ENCODE measurements at places on chromosomes 3 and 15.

- DNase-seq = no peak
Measured at GRCh38 chr3:100128565-100128964, 14.3 kb upstream of the FILIP1L start.

- no peak for DNase-seq
Measured at GRCh38 chr3:14516738-14517345, 23.3 kb downstream of the GRIP2 start.

GRCh38 chr3:47380601-47381316, at the start of gene PTPN23:
PTPN23 (plus strand) TSS chr3:47381021; CDS start chr3:47381097, 76 bp downstream.
- peak; percentile 95 for DNase-seq

DNA sequence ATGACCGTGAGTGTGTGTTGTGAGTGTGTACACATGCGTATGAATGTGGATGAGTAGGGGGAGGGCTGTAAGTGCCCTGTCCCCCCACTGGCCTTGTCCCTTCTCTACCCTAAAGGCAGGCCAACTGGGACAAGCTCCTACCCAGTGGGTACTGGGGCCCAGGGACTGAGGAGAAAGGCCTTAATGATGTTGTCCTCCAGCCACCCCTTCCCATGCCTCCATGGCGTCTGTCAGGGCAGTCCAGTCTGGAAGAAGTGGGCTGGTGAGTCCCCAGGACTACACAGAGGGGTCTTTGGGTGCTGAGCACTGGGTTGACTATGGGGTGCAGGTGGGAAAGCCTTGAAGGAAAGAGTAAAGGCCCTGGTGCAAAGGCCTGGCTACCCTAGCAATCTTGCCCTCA, 16.9 kb upstream of the CORO2B start:
- DNase-seq = no peak
